NCI-H2107 (cell line): ENCODE measurements at places on chromosomes 6 and 20.

DNA sequence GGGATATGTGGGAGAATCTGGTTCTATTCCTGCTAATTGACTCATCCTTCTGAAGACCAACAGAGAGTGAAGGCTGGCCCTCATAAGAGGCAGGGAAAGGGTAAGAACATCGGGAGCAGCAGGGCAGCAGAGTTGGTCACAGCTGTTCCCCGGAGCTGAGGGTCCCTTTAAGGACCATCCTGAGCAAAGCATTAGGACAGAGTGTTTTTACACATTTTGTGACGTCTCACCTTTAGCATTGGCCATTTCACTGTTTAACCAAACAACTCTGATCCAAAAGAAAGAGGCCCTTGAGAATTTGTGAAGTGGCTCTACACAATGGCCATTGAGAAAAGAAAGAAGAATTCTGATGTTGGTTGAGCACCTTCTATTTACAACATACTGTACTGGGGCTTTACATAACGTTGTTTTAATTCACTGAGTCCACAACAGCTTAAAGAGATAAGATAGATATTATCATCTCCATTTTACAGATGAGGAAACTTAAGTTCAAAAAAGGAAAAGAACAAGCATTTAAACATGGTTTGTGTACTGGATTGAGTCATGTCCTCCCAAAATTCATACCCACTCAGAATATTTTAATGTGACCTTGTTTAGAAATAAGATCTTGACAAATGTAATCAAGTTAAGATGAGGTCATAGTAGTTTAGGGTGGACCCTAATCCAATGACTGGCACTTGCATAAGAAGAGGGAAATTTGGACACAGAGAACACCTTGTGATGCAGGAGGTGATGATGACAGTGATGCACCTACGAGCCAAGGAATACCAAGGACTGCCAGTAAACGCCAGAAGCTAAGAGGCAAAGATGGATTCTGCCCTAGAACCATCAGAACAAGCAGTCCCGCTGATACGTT is 62.0 kb downstream of the VGLL2 start:
- no peak for DNase-seq

GRCh38 chr6:161394437-161394836 is 120.6 kb upstream of the AGPAT4 start:
- no peak for DNase-seq

DNA sequence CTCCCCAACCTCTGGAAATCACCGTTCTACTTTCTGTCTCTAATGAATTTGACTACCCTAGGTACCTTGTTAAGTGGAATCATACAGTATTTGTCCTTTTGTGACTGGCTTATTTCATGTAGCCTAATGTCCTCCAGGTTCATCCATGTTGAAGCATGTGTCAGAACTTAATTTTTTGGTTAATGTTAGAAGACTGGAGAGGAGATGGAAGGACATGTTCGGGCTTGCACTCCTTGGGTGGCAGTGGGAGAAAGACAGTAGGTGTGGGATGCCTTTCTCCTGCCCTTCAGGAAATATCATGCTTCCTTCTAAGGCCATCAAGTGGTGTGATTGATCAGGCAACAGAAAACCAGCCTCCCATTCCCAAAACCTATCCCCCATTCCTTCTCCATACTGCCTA is 61.1 kb upstream of the RNF144B start:
- no peak for DNase-seq

DNA sequence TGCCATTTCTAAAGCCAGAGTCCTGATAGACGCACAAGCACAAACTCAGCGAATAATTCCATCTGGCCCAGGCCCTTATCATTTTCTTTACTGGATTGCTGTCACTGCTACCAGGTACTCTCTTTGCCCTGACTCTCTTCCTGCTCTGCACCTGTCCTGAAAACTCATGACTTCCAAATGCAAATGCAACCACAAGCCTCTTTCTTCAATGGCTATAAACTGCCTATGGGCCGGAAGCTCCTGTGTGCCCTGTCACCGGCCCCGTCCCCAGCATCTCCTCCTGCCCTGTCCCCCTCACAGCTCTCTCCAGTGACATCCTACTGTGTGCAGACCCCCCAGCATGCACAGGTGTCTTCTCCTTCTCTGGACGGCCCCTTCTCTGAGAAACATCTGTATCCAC is 302.6 kb downstream of the GMDS start:
- no peak for DNase-seq

- no peak for DNase-seq
Observed at GRCh38 chr6:70557998-70558397, 8.7 kb upstream of the SDHAF4 start.

DNA sequence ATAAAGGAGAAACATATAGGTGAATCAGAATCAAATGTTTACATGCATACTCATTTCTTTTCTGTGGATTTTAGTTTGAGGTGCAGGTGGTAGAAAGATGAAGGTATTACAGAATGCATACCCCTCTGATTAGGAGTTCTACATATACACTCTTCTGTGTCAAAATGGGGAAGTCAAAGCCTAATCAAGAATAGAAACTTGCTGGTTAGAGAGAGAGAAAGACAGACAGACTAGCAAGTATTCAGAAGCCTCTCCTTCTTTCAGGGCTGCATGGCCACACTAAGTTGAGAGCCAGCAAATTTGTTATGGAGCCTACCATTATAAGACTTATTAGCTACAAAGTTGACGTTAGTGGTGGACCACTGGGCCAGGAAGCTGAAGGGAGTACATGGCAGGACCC is 358.3 kb upstream of the EYS start:
- no peak for DNase-seq

DNA sequence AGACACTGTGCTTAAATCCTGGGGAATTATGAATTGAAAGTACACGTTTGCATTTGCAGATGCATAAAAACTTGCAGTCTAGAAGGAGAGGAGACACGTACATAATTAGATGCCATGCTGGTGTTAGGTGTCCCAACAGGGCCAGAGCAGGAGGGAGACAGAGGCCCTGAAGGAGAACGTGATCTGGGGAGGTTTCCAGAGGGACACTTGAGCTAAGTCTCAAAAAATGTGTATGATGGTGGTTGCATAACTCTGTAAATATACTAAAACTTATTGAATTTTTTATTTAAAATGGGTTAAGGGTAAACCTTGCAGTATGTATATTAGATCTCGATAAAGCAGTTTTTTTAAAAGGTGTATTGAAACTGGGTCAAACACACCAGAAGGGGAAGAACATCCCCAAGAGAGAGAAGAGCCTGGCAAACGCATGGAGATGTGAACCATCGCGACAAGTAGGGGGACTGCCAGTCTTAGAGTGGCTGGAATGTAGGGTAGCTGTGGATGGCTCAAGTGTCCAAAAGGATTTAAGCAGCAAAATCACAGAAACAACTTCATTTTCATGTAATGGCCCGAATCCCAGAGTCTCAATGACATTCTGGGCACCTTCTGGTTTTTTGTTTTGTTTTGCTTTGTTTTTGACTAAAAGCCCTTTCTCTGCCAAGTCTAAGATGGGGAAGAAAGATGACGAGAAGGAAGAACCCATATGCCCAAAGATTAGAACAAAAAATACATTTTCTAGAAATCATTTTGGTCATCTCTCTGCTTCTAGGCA is 15.3 kb downstream of the TRAF3IP2 start:
- no peak for DNase-seq

GRCh38 chr6:63245909-63246308 is 34.6 kb downstream of the FKBP1C start:
- no peak for DNase-seq

- no peak for DNase-seq
Observed at GRCh38 chr6:5083813-5084359, 1.3 kb upstream of the PPP1R3G start.

GRCh38 chr20:6094063-6094462 is 28.8 kb downstream of the FERMT1 start:
- no peak for DNase-seq

DNA sequence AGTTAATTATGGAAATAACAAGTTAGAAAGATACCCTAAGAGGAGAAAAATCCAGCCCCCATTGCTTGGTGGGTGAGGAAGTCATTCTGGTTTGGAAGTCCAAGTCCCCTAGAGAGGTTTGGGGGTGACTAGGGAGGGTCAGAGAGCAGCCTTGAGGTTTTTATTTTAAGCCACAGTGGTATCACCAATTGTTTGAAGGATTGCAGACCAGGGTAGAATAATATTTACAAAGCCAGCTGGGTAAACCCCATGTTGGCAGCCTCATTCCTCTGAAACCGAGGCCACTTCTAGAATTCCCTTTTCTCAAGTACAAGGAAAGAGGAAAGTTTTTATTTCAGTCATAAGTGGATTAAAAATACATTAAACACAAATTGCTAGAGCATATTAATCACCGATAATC is 99.7 kb downstream of the TMEM170B start:
- DNase-seq = no peak

DNA sequence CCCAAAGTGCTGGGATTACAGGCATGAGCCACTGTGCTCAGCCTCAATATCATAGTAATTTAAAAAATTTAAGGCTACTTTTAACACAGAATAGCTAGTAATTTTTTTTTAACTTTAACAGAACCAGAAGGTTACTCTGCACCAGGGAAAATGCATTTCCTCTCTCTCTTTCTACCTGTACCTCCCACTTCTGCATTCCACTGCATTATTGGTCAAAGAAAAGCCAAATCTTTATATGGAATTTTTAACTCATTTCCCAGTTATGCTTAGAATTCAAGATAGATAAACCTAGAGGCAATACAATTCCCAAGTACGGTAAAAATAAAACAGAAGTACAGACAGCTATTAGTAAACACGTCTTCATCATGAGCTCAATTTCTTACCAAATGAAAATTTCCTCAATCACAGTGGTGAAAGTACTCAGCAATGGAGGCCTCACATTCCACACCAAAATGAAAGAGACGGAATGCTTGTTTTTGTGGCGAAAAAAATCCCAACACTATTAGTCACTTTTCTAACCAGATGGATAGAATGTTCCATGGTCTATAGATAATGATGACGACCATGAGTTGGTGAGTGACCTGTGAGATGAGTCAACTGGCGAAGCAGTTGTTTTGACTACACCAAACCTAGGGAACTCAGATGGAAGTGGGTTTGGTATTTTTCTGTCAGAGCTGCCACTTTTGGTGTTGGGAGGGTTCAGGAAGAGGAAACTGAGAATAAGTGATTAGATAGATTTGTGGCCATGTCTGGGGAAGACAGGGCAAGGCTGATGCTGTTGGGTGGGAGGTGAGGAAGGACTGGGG is 104.7 kb upstream of the SGK1 start:
- no peak for DNase-seq

DNA sequence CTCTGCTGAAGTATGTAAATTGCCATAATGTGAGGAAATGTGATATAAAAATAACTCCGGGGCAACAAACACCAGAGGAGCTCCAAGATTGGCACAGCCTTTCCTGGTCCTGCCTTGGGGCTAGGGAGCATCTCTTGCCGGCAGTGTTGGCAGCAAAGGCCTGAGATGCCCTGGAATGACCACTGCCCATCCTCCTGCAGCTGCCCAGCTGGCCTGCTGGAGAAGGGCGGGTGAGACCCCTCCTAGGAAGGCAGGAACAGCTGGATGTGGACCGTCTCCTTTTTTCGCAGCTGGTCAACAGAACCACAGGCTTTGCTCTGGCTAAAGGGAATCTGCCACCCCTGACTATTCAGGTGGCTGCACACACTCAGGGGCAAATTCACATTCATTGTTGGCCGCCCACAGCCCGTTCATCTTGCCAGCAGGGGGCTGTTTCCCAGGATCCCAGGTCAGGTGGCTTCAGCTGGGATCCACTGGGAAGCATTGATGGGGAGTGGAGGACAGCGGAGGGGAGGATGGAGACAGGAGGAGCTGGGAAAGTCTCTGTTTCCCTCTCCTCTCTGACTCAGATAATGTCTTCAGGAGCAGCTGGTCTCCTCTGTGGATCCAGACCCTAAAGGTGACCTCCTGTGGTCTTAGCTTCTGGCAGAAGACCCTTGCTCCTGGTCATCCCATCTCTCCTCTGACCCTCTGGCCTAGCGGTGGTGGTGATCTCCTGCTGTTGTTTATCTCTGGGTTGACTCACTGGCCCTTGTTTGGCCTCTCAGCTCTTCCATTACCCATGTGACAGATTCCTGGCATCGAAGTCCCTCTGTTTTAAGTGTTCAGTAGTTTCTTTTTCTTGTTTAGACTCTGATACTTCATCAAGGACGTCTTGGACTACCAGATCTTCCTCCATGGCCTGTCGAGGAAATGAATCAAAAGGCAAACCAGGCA is 336.7 kb downstream of the DHX35 start:
- no peak for DNase-seq

- DNase-seq = peak; percentile 79
Observed at GRCh38 chr6:113854531-113855499, 2.3 kb upstream of the MARCKS start.

- no peak for DNase-seq
Observed at GRCh38 chr6:73131706-73132105, 93.6 kb downstream of the KHDC1L start.

DNA sequence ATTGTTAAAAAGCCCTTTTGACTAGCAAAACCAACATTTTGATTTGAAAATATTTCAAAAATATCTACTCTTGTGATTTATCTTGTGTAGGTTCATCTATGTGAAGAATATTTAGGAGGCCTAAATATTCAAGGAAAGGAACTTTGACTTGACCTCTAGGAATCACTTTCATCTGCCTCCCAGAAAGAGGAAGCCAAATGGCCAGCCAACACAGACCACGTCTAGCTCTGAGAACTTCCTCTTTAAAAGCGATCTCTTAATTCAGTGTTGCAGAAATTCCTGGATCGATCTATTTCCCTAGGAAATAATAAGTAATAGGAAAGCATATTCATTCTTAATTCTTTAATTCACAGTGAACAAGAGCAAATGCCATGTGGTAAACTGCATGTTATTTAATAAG is 9.6 kb upstream of the MOXD1 start:
- DNase-seq = no peak

DNA sequence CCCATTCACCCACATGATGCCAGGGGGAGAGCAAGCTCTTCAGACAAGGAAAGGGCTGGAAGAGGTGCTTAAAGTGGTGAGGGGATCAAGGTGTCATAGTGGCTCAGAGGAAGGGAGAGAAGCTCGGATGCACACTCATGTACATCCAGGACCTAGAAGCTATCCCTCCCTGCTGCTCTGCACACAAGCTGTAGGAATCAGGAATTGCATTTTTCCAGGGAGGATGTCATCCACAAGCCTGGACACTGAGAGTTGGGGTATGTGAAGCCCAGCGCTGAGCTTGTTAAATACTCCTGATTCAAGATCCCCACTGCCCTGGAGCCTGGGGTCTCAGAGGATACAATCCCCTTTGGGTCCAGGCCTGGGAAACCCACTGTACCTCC is 85.8 kb upstream of the CCDC167 start:
- DNase-seq = no peak

DNA sequence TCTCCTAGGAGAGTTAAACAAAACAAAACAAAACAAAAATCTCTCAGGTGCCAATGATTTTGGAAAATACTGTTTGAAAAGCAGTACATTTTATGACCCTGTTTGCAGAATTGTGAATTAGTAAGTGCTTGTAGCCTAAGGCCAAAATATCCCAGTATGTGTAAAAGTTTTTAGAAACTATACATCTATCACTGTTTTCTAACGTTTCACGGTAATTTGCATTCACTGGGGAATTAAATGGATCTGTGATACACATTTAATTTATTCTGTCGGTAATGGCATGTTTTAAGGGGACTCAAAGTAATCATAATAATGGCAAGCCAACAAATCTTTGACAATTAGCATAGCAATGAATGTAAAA is 95.6 kb upstream of the FAM184A start:
- no peak for DNase-seq
